ENCODE measurements at places on chromosomes 12 and 14.

DNA sequence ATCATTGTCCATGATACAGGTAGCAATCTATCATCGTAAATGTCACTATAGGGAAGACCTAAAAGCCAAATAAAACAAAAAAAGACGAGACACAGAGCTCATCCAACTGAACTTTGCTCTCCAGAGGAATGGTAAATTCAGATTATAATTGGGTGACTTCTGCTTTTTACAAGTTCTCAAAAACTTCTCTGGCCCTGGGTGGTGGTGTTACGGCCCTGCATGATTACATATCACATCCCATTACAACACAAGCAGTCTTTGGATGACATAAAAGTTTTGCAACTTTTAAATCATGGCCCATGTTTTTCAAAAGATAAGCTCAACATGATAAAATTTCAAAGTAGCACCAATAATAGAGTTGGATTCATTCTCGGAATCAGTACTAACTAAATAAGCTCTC lies 299.6 kb downstream of the DIO2 start:
- DNase-seq, result no peak

GRCh38 chr12:26938701-26939062 lies 412 bp downstream of the FGFR1OP2 start:
- DNase-seq, result no peak

GRCh38 chr12:68587448-68587873 lies 23.2 kb upstream of the RAP1B start:
- DNase-seq, result no peak

GRCh38 chr12:53217931-53218307 lies 10.9 kb upstream of the ITGB7 start:
- DNase-seq, result no peak

DNA sequence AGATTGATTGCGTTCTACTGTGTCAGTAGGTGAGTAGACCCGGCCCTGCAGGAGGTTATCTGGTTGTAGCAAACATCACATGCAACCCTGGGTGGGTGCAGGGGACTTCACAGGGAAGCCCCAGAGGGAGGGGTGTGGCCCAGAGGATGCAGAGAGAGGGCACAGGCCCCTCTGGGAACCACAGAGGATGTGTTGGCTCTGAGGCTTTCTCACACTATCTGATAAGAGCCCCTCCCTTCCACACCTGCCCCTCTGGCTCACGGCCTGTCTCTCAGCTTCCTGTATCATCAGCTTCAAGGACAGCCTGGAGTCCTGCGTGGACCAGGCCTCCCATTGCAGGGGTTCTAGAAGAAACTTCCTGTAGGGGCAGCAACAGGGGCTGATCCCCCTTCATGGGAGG lies 101.9 kb downstream of the RIN3 start:
- no peak for DNase-seq

DNA sequence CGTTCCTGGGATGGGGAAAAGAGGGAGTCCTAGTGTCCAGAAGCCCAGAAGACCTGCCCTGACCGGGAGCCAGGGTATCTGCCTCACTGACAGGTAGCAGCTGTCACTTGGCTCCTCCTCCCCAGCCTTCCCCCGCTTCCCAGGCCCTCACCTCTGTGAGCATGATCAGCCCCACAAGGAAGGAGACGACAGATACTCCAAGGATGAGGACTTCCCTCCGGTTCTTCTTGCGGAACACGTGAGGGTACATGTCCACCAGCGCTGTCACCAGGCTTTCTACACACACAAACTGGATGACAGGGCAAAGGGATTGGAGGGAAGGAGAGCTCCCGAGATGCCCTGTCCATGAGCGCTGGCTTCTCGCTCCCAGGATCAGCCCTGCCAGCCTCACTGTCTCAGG lies 9.9 kb upstream of the SLC6A12 start:
- no peak for DNase-seq

- DNase-seq, result no peak
These were observed 356.9 kb downstream of the MED13L start for GRCh38 chr12:115920395-115921183.

- no peak for DNase-seq
These were observed 30.4 kb upstream of the CHGA start for GRCh38 chr14:92892589-92892988.

- DNase-seq, result peak; percentile 43
These were observed 10.0 kb upstream of the CLEC7A start for GRCh38 chr12:10140001-10140400.

- no peak for DNase-seq
These were observed 79.3 kb upstream of the TSPAN11 start for GRCh38 chr12:30847259-30847658.

GRCh38 chr12:6219980-6220379 lies 19.8 kb downstream of the CD9 start:
- DNase-seq, result no peak

DNA sequence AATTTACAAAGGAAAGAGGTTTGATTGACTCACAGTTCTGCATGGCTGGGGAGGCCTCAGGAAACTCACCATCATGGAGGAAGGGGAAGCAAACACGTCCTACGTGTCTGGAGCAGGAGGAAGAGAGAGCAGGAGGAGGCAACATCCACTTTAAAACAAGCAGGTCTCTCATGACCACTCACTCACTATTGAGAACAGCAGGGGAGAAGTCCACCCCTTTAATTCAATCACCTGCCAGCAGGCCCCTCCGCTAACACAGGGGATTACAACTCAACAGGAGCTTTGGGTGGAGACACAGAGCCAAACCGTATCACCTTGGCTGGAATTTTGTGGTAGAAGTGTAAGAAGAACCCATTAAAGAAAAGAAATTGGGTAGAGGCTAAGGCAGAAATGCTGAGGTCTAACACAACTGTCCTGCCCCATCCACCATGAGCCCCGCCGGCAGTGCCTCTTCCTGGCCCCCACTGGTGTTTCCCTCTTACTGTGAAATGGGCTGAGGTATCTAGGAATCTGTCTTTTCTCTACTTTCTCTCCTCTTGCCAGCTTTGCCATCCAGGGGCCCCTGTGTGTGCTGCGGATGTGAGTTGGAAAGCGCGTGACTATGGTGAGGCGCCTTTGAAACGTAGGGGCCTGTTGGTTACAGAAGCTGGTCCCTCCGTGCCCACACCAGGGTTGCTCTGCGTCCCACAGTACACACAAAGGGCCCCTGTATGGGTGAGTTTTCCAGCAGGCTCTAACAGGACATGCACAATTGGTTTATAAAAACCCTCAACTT lies 108.0 kb upstream of the TMEM132D start:
- no peak for DNase-seq

DNA sequence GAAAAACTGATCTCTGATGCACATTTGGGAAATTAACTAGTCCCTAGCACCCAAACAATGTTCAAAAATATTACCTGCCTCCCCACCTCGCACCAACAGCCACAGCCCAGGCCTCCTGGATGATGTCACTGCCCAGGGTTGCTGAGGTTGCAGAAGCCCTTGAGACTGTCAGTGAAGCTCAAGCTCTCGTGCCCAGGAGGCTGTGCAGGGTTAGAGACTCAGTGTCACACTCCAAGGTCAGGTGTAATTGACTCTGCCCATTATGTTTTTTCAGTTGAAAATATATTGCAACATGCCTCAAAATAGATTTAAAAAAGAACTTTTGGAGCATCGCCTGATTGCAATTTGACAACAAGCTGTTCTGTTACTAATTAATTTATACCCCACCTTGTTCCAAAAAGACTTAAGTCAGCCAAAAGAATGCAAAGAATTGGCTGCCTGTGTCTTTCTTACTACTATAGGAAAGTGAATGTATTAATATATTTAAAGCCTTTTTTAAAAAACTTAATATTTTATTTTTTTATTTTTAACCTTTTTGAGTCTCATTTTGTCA lies 72.3 kb downstream of the CMAS start:
- no peak for DNase-seq

DNA sequence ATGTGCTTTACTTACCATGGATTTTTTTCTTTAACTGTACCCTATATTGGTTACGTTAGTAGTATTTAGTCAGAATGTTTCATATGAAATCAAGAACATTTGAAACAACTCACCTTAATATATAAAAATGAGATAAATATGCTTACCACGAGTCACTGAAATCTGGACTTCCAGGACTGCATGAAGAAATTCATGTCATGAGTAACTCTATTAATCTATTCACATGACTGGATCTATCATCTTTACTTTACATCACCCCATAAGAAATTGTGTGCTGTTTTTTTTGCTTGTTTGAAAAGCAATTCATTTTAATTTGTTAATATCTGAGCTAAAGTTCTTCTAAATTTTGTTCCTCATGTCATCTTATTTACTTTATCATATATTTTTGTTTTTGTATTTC lies 5.2 kb downstream of the EPYC start:
- DNase-seq, result no peak

- peak; percentile 51 for DNase-seq
These were observed 10.5 kb downstream of the NTF3 start for GRCh38 chr12:5442251-5443006.

- no peak for DNase-seq
These were observed 66.8 kb downstream of the ADGRD1 start for GRCh38 chr12:131020326-131021153.

DNA sequence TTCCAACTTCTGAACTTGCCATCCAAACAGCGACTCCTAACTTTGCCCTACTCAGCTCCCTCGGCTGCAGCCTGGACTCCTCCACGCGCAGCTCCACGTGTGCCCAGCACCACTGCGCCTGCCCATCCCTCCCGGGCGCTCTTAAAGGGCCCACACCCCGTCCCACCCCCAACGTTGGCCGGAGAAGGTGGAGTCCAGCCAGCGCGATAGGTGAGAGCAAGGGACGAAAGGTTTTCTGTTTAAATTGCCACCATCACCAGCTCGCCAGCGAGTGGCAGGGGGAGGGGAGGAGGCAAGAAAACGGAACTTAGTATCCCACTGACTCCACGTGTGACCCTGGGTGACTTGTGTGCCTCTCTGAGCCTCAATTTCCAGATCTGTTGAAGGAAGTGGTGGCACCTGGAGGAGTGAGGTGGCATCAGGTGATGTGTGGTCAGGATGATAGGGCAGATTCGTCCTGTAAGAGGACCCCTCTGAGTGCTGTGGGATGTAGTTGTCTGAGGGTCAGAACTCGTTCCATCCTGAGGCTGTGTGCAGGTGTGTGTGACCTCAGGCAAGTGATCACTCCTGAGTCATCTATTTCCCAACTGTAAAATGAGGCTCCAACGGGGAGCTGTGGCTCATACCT lies 59.7 kb downstream of the TRPV4 start:
- DNase-seq, result no peak

DNA sequence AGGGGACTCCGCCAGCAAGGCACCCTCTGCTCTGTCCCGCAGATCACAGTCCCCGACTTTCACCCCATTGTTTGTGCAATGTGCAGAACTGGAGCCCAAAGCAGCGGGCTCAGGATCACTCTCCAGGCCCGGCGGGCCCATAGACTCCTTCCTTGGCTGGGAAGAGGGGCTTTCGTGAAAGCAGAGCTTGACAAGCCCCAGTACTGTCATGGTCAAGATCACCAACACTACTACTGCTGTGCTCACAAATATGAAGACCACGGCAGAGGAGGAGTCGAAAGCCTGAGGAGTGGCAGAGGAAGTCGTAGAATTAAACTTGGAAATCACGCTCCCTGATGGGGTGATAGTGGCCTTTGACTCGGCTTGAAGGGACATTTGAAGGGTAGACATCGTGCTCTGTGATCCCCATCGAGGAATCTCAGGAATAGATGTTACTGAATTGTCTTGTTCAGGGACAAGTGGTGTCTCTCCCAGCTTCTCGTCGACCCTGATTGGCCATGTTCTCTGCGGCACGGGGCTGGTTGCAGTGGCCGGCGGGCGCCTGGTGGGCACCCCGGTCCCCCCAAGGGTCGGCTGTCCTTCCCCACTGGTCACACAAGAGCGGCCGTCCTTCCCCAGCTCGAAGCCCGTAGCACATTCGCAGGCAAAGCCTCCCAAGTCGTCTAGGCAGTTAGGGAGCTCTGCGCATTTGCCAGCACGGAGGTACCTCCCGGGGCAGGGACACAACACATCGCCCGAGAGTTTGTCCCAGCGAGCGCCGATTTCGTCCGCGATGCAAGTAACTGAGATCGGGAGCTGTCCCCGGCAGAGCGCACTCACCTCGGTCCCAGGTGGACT lies 1.1 kb downstream of the CLEC14A start:
- peak; percentile 42 for DNase-seq

DNA sequence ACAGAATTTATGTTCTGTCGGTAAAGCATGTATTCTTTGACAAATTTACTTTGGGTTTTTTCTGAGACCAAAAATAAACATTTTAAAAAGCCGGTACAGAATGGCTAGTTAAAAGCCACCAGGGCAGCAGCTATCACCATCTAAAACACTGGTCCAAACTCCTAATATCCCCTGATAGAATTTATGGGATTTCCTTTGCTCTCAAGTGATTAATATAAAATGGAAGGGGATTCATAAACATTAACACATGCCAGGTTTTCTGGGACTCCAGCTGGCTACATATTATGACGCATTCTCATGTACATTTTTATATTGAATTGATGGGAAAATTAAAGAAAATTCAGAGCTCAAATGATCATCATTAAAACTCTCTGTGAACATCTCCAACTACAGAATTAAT lies 640.8 kb downstream of the C12orf50 start:
- no peak for DNase-seq

DNA sequence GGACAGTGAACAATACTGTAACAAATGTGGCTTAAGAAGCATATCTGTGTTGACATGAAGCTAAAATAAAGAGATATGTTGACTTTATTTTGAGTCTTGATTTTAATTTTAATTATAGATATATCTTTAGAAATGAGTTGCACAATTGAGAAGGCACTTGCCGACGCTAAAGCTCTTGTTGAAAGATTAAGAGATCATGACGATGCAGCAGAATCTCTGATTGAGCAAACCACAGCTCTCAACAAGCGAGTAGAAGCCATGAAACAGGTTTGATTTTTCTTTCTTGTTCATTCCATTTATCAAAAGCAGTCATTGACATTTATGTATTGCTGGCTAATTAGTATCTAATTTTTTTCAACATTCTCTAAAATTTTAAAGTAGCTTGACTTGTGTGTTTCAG lies 15.8 kb downstream of the FGFR1OP2 start:
- no peak for DNase-seq

GRCh38 chr14:105409364-105409763 lies 10.3 kb upstream of the MTA1 start:
- DNase-seq, result no peak

- no peak for DNase-seq
These were observed 70.4 kb upstream of the KITLG start for GRCh38 chr12:88650715-88651114.

DNA sequence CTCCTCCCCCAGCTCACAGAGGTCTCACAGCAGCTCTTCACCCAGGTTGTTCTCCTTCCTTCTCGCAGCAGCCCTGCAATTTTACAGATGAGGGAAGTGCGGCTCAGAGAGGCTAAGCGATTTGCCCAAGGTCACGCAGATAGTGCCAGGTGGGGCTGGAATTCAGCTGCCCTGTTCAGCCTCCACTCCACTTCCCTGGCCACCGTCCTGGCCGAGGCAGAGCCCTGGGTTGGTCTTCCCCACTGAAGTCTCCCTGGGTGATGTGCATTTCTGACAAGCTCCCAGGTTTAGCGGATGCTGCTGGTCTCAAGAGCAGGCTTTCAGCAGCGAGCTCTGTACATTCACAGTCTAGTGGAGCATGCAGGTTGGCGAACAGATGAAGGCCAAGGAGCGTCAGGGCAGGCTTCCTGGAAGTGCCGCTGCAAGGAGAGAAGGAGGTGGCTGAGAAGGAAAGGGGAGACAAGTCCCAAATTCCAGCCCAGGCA lies 28.9 kb upstream of the EML1 start:
- DNase-seq, result no peak

- no peak for DNase-seq
These were observed 11.5 kb upstream of the PEBP1 start for GRCh38 chr12:118124333-118124874.

Measured in iPS-NIHi11 (cell line).